ENCODE measurements at places on chromosomes 7 and 10.

DNA sequence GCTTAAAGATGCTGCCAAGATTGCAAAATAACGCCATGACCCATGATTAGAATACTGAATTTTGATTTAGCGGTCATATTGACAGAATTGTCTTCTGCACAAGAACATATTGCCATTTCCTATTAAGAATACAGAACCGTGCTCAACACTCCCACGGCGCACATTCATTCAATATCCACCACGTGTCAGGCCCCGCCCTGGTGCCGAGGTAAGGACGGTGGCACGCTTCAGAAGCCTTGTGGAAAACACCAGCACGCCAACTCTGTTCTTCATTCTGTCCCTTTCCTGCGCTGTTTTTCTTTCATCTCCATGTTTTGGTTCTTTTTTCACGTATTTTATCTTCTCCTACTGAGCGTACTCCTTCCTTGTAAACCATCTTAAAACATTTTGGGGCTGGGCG lies 189.3 kb downstream of the ZMYND11 start:
- DNase-seq: no peak

GRCh38 chr10:76428551-76429367 lies 997.3 kb downstream of the LRMDA start:
- DNase-seq: no peak

- DNase-seq: no peak
Observed at GRCh38 chr10:71223347-71224058, 11.1 kb downstream of the UNC5B start.

GRCh38 chr10:69883310-69884023 lies 81.8 kb downstream of the COL13A1 start:
- DNase-seq: no peak

DNA sequence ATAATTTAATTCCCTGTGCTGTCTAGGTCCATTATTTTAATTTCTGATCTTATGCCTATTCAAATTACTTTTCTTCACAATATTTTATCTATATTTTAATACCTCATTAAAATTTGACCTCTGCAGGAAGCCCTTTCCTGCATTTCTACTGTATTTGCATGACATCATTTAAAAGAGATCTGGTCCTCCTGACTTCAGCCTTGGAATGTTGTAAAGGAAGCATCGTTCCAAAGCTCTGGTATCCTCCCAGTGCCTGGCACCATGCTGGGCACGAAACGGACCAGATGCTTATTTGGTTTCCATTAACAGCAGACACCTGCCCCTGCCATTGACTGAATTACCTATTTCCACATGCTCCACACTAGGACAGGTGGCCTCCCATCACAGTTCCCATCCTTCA lies 247.5 kb downstream of the KLF6 start:
- DNase-seq: no peak

- DNase-seq: no peak
Observed at GRCh38 chr7:29424984-29425309, 138.7 kb upstream of the PRR15 start.

- no peak for DNase-seq
Observed at GRCh38 chr10:128710798-128711183, 584.6 kb upstream of the MKI67 start.

- no peak for DNase-seq
Observed at GRCh38 chr7:126803990-126804389, 448.8 kb downstream of the GRM8 start.

DNA sequence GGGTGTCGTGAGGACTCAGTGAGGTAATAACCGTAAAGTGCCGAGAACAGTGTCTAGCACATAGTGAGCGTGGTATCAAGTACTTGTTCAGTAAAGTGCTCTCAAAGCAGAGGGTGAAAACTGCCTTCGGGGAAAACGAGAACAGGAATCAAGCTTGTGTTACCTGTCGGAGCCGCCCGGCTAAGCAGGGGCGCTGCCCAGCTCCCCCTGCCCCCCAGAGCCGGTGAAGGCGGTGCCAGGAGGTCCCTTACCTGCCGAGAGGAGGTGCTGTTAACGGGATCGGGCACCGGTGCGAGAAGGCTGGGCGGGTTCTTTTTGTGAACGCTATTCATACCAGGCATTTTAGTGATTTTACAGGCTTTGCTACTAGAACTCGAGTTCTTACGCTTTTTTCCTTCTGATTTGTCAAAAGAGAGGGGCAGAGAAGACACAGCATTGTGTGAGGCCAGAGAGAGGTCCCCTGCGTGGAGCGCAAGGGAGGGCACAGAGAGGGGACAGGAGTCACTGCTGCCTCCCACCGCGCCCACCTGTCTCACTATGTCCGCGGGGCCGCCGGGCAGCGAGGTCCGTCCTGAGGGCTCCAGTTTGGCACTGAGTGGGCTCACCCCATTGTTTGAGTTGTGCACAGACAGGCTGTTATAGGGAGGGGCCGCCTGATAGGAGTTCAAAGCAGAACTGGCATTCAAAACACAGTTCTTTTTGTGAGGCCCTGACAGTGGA lies 32.5 kb upstream of the EFCAB10 start:
- DNase-seq: no peak

GRCh38 chr7:2106924-2107323 lies 125.8 kb downstream of the MAD1L1 start:
- no peak for DNase-seq

DNA sequence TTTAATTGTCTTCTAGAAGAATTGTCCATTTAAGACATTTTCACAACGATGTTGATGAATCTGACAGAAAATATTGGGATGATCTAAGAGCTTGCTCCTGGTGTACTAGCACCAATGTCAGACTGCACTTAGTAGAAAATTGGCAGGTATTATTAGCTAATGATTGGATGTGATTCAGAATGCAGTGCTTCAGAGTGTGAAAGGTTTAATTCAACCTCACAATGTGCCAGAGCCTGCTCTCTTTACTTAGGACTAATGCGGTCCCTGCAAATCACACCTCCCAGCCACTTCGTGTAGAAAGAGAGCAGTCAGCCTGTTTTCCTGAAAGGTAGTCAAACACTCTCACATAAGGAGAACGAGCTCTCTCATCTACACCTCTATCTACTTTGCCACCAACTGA lies 197.5 kb downstream of the ZNF438 start:
- DNase-seq: no peak

DNA sequence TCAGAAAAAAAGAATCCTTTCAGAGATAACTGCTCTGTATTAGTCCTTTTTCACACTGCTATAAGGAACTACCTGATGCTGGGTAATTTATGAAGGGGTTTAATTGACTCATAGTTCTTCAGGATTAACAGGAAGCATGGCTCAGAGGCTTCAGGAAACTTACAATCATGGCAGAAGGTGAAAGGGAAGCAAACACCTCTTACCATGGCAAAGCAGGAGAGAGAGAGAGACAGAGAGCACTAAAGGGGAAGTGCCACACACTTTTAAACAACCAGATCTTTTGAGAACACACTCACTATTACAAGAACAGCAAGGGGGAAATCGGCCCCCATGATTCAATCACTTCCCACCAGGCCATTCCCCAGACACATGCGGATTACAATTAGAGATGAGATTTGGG lies 114.2 kb downstream of the TES start:
- DNase-seq: no peak

DNA sequence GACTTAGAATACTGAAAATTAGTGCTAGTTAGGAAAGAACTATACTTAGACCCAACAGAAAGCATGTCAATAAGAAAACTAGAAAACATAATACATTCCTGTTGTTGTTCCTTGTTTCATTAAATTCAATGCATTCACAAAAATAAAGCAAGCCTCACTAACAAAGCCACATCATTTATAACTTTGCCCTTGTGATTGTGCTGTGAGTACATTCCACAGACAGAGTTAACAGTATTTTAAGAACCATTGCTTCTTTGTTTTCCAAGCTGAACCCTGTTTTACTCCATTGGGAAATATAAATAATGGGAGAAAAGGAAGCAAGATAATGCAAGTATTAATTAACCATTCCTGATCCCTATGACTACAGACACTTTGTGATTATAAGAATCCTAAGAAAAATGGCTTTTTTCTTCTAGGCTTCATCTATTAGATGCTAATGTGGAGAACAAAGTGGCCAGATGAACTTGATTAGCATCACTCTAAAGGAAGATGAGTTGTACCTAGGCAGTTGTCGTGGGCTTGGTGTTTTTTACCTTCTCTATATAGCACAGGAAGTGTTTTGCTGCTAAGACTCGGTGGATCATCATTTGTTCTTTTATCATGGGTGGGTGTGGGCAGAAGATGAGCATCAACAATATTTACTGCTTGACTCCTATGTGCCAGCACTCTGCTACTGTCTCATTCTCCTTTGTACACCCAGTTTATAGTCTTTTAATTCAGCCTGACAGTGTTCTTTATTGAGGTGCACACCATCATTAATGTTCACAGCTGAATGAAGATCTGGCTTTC lies 34.2 kb upstream of the ZNRF2 start:
- DNase-seq: no peak

DNA sequence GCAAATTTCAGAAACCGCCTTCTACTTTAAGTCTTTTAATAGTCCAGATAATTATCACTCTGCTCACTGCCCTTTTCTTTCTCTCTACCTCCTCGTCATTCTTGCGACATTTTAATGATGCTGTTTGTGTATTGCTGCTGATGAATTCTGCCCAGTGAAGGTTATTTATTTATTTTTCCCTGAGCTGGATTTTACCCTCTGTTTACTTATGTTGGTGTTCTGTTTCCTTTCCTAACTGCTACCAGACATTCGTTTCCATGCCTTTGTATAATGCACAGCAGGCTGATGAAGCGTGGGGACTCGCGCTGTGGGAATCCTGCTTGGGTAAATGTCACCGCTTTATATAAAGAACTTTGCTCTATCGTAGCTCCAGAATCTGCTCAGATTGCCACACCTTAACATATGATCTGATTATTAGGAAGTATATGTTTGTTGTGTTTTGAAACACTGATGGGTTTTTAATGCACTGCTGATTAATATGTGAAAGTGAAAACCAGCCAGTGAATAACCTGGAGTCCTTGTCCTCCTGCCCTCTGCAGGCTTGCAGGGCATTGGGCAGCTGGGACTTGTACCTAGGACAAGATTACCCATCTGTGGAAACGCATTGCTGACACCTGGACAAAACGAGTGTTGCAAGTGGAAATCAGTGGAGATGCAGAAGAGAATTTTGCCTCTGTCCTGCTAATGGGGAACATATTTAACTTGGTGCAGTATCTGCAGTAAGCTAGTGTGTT lies 291.5 kb downstream of the SDK1 start:
- DNase-seq: no peak

DNA sequence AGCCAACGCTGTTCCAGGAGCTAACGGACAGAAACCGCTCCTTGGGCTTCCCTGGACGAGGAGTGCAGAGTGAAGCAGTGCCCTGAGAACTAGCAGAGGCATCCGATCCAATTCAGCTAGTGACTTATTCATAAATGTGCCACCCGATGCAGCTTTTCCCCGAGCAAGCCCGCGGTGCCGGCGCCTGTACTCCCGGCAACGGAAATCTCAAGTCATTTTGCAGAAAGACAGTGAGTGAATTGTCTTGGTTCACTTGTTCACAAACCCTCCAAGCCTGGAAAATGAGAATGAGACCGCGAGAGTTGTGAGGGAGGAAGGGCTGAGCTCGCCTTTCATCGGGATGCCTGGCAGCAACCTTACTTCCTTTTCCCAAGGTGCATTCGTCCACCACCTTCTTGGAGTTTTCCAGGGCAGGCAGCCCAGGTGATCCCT lies 87.5 kb downstream of the COBL start:
- DNase-seq: no peak

DNA sequence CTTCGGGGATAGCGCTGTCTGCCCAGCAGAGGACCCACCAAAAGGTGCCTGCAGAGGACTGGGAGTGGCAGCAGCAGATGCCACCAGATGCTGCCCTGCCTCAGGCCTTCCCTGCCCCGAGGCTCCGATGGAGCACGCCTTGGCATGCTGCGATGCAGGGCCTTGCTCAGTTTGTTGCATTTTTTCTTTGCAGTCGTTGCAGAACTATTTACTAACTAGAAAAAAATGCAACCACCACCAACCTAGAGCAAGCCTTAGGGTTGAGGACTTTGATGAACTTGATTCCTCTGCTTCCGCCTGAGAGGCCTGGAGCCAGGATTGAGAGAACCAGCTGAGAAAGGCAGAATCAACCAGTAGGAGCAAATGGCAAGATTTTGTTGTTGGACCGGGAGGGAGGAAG lies 585.6 kb upstream of the MKI67 start:
- no peak for DNase-seq

- no peak for DNase-seq
Observed at GRCh38 chr7:514651-515598, 4.7 kb downstream of the PDGFA start.

DNA sequence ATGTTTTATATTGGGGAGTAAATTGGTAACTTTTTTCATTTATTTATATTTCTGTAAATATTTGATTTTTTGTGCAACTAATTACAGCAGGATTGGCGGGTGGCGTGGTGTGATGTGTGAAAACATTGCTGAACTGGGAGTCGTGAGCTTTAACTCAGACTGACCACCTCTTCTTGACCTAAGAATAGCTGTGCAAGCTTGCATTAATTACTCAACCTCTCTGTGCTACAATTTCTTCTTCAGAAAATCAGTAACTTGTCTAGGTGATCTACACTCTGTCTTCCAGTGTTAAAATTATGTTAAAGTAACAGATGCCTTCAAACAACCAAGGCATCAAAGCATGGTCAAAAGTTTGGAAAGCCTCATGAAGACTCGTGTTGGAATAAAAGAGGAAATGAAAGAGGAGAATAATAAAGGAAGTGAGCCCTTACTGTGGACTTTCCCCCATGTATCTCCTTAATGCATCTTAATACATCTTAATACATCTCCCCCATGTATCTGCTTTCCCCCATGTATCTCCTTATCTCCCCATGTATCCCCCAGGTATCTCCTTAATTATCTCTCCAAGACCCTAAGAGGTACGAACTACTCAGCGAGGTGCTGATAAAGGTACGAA lies 71.2 kb downstream of the SVIL start:
- DNase-seq: no peak

DNA sequence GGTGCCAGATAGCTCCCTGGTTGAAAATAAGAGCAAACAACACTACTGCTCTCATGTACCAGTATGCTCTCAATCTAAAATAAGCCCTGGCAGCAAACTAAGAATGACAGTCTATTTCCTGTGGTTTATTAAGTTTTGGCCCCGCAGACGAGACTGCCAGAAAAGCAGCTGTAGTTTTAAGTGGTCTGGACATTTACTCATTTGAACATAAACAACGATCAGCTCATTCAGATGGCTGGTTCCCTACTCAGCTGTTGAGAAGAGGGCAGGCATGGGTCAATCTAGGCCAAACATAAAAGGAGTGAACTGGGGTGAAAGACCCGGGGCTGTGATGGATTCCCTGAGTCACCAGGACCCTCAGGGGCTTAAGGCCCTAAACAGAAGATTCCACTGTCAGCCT lies 4.5 kb downstream of the TRIL start:
- DNase-seq: no peak

- no peak for DNase-seq
Observed at GRCh38 chr7:25148772-25149575, 23.9 kb upstream of the CYCS start.

DNA sequence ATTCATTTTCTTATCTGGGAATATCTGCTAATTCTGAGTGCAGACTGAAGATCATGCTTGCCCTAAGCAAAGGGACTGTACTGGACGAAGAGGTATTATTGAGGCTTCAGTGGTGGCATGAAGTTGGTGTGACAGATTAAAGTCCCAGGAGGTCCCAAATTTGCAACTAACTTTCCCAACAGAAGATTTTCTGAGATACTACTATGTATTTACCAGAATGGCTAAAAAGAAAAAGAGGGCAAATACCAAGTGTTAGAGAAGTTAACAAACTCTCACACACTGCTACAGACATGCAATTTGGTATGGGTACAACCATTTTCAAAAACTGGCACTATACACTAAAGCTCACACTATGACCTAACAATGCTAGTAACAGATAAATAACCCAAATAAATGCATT lies 28.3 kb downstream of the IDE start:
- no peak for DNase-seq

- DNase-seq: no peak
Observed at GRCh38 chr7:11133436-11133959, 159.8 kb downstream of the PHF14 start.
